Non-pigmented ciliary epithelial cell (primary cell): ENCODE measurements at places on chromosomes 2 and 18.

GRCh38 chr2:6287406-6287805, 578.3 kb downstream of the CMPK2 start:
- no peak for DNase-seq

- no peak for DNase-seq
Measured at GRCh38 chr2:15287447-15288184, 273.5 kb downstream of the NBAS start.

GRCh38 chr2:101114815-101115214, 36.4 kb downstream of the TBC1D8 start:
- no peak for DNase-seq

- DNase-seq, result no peak
Measured at GRCh38 chr2:110729106-110729505, 3.3 kb upstream of the ACOXL start.

- DNase-seq, result no peak
Measured at GRCh38 chr18:23716966-23717365, 27.7 kb downstream of the LAMA3 start.
